NCI-H1930 (cell line): ENCODE measurements at places on chromosomes 6 and 20.

GRCh38 chr6:81886157-81886556 is 133.7 kb upstream of the TENT5A start:
- DNase-seq: no peak

GRCh38 chr6:141321493-141322347 is 811.0 kb upstream of the GJE1 start:
- DNase-seq: no peak

GRCh38 chr20:17875106-17875980 is 93.3 kb downstream of the SNX5 start:
- no peak for DNase-seq

DNA sequence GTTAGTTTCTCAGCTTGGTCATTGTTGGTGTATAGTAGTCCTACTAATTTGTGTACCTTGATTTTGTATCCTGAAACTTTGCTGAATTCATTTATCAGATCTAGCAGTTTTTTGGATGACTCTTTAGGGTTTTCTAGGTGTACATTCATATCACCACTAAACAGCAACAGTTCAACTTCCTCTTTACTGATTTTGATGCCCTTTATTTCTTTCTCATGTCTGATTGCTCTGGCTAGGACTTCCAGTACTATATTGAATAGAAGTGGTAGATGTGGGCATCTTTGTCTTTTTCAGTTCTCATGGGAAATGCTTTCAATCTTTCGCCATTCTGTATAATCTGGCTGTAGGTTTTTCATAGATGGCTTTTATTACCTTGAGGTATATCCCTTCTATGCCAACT is 61.3 kb upstream of the HEY2 start:
- DNase-seq: no peak

- DNase-seq: no peak
These were observed 25.3 kb upstream of the CTAGE9 start for GRCh38 chr6:131736003-131736596.
